ENCODE measurements at places on chromosomes 5 and 9.
A peak's percentile ranks its signal among the peaks of the same experiment; 100 is the strongest.

- no peak for DNase-seq
Measured at GRCh38 chr5:159881967-159882366, 34.3 kb upstream of the ADRA1B start.

DNA sequence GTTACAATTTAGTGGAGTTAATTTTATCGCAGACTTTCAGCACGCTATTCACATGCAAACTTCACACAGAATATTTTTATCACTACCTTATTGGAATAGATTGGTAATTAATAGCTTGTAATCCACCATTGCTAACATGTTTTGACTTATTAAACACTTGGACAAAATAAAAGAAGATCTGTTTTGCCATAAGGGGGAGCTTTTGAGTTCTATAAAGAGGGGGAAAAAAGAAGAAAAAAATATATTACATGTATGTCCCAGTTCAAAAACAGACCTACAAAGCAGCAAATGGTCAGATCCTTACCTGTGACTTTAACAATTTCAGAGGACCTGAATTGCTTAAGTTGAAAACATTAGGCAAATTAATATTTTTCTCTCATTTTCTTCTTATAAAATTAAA lies 1.2 kb upstream of the PAPPA start:
- no peak for DNase-seq

DNA sequence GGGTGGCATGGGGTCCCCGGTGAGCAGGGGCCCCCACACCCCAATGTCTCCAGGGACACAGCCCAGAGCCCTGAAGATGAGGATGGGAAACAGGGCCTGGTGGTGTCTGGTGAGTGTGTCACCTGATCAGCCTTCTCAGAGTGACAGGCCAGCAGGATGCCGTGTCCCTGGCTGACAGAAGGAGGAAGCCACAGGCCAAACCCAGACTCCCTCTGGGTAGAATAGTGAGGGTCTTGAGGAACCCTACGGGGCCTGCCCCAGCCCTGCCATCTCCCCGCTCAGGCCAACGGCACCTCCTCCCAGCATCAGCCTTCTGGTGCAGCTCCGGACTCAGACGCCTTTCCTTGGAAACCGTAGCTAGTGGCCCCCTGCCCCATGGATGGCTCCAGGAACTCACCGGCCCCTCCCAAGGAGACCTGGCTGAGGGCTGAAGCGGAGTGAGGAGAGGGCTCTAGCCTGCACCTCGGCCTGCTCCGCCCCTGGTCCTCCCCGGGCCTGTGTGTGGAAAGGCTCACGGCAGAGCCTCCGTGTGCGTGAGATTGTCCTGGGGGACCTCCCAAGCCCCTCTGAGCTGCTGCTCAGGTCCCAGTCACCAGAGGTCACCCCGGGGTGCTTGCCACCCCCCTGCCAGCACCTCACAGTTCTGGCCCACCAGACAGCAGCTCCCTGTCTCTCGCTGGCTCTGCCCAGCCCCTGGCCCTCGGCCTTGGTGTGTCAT lies 6.0 kb downstream of the RALGDS start:
- DNase-seq: no peak

GRCh38 chr5:147704544-147704943 lies 78.0 kb downstream of the JAKMIP2 start:
- DNase-seq: no peak

DNA sequence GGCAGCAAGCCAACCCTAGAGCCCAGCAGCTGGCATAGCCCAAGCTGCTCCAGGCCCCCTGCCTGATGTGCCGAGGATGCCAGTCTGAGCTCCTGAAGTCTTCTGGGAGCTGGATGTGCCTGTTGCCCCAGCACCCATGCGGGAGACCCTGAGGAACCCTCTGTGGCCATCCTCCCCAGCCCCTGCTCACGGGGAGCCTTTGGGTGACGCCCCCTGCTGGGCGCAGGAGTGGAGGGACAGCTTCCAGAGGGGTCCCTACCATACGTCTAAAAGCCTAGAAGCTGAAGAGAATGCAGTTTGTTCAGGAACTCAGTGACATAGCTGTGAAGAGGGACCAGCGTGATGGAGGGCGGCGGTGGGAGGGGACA lies 33.1 kb upstream of the MVB12B start:
- DNase-seq: no peak

DNA sequence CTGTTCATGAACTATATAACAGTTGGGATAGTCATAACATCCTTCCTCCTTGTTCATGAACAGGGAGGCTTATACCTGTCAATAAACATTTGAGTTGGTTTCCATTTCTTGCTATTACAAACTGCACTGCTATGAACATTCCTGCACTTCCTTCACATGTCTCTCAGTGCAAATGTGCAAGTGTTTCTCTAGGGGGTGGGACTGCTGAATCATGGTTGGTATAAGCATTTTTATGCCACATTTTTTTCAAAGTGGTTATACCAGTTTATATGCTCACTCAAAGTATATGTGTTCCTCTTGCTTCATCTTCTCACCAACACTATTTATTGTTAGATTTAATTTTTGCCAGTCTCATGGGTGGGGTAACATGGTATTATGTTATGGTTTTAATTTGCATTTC lies 25.8 kb upstream of the TPD52L3 start:
- DNase-seq: peak; percentile 1

GRCh38 chr5:19777363-19777762 lies 210.6 kb downstream of the CDH18 start:
- no peak for DNase-seq

DNA sequence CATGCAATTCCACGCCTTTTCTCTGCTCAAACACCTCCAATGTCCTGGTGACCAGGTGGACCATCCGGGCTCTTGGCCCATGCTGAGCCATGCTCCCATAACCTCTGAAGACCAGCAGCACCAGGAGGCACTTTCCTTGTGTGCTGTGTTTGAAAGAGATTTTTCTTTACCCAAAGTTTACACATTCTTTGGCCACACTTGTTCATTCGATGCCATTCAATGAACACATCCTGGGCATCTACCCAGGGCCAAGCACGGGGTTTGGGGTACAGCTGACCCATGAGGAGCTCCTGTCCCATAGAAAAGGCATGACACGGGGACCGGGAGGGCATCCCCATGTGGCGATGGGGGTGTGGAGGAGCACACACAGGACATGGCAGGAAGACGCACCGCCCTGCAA lies 77.1 kb upstream of the IRX1 start:
- DNase-seq: no peak

DNA sequence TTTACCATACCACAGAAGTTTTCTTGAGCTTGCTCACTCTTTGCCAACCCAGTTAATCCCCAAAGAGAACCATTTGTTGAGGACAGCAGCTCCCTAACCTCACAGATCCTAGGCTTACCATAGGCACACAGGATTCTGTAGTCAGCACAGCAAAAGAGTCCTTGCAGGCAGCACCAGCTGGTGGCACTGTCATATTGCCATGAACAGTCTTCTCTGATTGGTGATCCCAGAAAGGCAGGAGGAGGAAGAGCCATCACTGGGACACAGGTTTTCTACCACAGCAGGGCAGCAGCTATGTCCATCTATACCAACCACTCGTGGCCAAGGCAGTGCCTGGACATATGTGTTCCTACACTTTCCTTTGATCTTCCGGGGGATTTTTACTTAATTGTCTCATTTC lies 297.1 kb upstream of the CD180 start:
- peak; percentile 11 for DNase-seq

DNA sequence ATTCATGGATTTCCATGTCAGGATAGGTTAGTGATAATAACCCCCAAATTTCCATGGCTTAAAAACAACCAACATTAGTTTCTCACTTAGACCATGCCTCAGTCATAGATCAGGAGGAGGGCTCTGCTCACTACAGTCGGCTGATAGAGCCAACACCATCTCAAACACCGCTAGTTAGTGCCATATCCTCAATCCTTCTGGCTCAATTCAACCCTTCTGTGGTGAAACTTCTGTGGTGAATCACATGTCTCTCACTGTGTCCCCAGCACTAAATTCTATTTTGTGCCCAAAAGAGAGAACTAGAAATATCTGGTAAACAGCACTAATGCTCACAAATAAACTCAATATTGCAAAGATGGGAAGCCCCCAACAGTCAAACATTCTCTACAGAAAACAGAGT lies 21.1 kb downstream of the ECPAS start:
- no peak for DNase-seq

DNA sequence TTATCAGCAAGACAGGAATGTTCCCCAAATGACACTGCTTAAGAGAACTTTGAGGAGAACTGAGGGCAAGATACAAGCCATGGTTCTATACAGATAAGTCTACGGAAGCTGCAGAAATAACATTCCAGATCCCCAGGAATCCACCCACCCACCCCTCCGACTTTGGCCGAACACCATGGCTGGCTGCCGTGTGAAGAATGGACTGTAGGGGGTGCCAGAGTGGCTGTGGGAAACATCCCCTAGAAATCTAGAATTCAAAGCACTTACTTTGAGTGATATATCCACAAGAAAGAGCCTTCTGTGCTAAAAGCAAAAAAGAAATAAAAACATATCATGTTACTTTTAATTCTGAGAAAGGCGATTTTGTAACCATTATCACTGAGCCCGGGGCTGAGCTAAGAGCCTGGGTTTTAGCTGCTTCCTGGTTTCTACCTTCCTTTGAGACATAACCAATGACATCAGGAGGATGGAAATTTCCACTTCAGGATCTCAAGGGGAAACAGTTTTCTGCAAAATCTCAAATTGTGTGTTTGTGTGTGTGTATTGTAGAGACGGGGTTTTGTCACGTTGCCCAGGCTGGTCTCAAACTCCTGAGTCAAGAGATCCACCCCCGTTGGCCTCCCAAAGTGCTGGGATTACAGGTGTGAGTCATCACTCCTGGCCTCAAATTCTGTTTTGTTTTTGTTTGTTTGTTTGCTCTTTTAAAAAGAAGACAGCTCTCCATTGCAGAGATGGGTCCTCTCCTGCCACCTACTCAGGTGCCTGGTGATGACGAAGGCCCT lies 36.4 kb downstream of the GGTA1 start:
- peak; percentile 44 for DNase-seq

DNA sequence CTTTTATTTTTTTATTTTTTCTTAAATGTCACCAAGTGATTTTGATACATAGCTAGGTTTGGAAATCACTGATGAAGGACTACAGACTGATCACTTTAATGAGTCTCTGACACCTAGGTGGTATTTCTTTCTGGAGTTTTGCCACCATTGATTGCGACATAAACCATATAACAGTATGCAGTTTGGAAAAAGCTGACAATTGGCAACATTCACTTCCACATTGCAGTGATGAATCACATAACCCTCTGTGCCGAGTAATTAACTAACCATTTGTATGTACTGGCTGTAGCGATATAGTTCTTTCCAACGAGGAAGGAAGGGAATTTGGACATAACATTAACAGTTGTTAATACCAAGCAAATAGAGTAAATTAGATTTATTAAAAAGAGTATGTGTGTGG lies 222.9 kb upstream of the EFNA5 start:
- DNase-seq: peak; percentile 20

DNA sequence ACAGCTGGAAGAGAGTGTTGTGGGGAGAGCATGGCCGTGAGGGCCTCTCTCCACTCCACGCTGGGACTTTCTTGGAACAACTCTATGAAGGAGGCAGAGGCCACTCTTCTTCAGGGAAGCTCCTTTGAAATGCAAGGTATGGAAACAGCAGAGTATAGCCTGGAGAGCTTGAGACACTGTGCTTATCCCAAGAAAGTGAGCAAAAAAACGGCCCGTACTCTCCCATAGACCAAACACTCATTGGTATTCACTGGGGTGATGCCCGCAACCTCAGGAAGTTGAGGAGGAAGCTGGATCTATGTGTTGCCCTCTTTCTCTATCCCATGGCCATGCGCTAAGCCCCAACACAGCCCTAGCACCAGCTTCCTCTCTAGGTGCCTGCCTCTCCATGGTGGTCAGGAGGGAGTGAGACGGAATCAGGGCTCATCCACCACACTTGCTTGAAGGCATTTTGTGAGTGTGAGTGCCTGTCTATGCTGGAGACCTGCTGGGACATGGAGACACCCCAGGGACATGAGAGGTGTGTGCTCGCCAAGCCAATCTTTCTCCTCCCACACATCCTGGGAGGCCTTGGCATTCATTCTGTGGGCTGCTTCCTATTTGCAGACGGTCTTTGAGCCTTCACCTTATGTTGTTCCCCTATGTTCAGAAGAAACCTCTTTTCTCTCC lies 616.6 kb downstream of the IRX1 start:
- no peak for DNase-seq

- no peak for DNase-seq
Measured at GRCh38 chr9:107054146-107054545, 191.2 kb downstream of the ZNF462 start.

- no peak for DNase-seq
Measured at GRCh38 chr5:93600409-93601070, 17.5 kb downstream of the NR2F1 start.

DNA sequence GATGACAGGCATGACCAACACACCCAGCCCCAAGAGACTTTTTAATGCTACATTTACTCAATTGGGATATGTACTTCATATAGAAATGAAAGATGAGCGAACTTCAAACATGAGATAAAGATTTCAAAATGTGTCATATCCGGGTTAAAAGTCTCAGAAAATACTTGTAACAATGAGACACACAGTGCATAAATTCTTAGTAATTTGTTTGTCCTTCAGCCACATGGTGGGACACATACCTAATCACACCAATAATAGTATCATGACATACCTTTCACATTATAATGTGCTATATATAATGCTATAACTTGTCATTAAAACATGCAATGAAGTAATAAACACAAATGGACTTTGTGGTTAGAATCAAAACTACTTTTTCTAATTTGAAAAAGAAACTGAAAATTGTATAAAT lies 204.7 kb upstream of the RFX3 start:
- peak; percentile 17 for DNase-seq
